ENCODE measurements at places on chromosomes 12 and 14.

DNA sequence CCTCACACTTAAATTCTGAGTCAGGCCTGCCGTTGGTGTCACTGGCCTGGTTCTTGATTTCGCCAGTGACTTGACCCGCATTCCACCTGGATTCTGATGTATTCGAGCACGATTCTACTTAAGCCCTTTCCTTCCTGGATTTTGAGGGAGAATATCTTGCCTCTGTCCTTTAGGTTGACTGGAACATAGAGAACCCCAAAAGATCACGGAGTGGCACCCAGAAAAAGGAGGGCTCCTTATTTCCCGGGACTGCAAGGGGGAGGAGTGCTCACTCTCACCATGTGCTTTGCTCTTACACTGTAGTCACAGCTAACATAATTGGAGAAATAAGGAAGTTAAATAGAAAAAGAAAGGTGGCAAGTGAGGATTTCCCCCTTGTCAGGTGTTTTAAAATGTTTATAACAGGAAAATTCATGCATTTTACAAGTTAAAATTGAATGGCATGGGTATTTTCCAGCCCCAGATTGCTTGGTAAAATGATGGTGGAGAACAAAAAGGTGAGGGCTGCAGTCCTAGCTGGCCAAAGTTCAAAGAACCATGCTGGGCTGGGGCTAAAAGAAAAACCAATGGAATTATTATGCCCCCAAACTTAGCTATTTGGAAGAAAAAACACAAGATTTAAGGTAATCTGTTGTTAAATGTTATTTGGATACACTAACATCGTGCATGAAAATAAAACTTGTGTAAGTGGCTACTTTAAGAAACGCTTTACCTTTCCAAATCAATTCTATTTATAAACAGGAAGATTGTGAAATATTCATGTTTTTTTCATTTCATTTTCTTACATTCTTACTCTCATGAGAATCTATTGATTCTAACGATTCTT is 8.9 kb downstream of the FOXA1 start:
- no peak for DNase-seq

GRCh38 chr12:28164644-28165275 is 25.5 kb upstream of the CCDC91 start:
- DNase-seq: no peak

- no peak for DNase-seq
Observed at GRCh38 chr12:105040476-105040875, 43.8 kb downstream of the ALDH1L2 start.

GRCh38 chr14:79083356-79083755 is 913.2 kb downstream of the NRXN3 start:
- no peak for DNase-seq

DNA sequence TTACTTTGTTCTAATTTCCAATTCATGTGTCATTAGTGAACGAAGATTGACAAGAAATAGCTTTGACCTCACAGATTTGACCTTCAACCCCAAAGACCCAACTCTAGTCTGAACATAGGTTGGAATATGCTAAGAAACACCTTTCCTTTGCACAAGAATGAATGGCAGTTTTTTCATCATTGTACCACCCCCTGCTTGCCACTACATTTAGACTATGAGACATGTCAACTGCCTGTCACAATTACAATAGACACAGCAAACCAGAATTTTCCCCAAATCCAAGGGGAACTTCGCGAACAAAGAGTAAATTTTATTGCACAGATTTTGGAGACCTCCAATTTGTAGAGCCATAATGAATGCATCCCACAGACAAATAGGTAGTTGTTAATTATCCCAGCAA is 535.4 kb downstream of the PRKD1 start:
- DNase-seq: no peak

DNA sequence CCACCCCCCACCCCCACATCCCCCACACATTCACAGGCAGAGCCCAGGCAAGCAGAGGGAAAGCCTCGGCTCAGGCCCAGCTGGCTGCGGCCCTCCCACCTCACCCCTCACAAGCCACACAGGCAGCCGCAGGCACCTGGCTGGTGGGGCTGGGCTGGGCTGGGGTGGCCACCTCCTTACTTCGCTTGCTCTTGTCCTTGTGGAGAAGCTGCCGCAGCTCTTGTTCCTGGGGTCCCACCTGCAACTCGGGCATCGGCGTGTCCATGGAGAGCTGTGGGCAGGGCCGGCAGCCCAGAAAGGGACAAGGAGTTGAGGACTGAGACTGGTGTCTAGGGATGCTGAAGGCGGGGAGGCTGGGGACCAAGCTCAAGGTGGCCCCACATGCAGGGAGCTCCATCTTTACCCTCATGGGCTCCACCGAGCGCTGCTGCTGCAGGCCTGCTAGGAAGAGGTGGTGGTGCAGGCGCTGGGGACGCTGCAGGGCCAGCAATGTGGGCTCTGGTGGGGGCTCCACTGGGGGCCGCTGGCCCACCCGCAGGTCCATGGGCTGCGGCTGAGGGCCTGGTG is 21.2 kb downstream of the HDAC7 start:
- no peak for DNase-seq

- no peak for DNase-seq
Observed at GRCh38 chr12:11108862-11109261, 16.7 kb upstream of the TAS2R43 start.

All from activated CD8-positive, alpha-beta memory T cell treated with anti-CD3 and anti-CD28 coated beads for 4 hours (primary cell).